Endothelial cell (in vitro differentiated cells): ENCODE measurements at places on chromosomes 6 and 20.

DNA sequence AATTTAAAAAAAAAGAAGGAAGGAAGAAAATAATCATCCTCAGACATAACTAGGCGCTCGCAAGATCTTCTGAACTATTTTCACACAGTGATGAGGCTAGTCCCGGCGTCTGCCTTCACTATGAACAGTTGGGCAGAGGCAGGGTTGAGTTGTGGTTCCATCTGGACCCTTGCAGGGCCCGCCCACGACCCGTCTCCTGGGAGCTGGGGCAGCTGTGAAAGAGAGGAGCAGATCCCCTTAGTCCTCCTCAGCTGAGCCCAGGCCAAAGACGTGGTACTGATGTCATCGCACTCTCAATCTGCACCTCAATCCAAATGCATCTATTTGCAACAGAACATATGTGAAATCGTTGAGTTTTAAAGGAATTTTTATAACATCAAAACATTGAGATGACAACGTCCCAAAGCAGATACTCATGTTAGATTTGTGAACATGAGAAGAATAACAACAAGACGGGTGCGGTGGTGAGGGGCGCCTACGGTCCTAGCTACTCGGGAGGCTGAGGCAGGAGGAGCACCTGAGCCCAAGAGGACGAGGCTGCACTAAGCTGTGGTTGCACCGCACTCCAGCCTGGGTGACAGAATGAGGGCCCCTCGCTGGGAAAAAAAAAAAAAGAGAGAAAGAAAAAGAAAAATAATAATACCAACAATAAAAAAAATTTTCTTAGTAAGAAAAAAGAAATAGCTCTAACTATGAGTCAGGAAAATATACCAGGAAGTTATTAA is 15.3 kb downstream of the TCFL5 start:
- no peak for DNase-seq

DNA sequence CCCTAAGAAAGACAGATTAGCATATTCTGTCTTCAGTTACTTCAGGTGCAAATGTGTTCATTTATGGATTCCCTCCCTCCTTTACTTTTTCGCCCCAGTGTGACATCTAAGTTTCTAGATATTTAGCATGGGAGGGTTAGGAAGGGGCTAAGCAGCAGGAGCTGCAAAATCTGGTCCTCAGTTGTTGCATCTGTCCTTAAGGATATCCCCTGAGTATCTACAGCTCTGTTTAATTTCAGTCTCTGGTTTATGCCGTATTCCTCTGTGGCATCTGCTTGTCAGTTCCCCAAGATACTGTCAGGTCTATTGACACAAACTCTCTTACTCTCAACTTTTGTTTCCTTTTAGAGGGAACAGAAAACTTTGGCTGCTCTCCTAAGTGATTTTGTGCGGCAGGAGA is 754.6 kb upstream of the MAP3K7 start:
- DNase-seq: no peak

DNA sequence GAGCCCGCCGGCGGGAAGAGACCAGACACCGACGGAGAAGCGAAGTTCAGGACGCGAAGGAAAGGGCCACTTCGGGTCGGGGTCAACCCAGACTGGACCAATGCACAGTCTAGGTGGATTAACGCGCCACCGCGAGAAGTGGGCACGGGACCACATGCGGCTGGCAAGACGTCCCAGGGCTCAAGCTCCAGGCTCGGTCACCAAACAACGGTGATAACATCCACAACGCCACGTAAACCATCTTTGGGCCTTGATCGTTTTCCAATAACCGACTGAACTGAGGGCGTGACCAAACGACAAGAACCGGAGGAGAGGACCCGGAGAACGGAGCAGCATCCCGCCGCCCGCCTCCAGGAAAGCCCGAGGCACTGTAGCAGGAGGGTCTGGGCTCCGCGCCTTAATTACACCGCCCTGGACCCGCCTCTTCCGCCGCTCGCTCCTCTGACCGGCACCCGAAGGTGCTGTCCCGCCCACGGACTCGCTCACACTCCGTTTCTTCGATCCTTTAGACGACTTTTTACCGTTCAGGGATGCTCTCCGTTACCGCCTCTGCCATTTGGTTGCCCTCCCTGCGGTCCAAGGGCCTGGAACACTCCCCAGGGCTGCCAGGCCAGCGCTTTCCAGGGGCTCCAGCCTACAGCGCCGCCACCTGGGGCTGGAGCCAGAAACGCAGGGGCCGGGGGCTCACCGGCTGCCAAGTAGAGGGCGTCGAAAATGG is 44.1 kb downstream of the DPPA5 start:
- DNase-seq: peak; percentile 63

GRCh38 chr6:41779336-41779735 is 364 bp downstream of the FRS3 start:
- no peak for DNase-seq

- no peak for DNase-seq
These were observed 14.0 kb upstream of the SCGN start for GRCh38 chr6:25637960-25638434.

- no peak for DNase-seq
These were observed 6.6 kb upstream of the YTHDF1 start for GRCh38 chr20:63222541-63222940.

GRCh38 chr6:155414049-155414448 is 41.6 kb downstream of the NOX3 start:
- no peak for DNase-seq

DNA sequence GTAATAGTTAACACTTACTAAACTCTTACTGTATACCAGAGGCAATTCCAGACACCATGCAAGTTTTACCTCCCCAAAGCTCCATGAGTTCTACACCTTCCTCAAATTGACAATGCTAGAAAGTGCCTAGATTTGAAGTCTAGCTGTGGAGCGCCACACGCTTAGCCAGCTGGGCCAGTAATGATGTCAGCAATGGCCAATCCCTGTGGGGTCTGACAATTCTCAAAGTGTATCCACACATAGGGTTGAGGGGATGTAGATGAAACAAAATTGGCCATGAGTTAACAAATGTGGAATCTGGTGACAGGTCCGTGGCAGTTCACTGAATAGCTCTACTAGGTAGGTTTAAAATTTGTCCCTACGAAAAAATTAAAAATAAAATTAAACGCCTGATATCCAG is 1.3 kb downstream of the ZNF343 start:
- DNase-seq: no peak

DNA sequence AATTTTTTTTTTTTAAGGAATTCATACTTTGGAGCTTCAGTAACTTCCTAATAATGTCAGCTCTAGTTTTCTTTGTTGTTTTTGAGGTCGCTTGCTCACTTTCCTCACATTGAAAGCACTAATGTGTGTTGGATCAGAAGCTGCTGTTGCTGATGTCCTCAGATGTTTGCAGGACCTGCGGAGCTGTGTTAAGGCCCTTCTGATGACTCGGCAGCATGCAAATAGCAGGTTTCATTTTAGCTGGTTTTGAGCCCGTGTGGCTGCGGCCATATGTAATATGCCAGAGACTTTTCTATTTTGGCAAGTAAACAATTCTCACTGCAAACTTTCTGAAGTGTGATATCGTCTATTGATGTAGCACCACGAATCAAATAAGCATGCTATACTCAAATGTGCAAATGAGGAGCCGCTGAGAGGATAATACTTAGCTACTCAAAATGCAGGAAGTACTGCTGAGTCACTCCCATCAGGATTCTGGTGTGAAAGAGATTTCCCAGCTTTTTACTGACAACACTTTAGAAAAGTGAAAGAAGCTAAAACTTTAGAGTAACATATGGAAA is 187.8 kb downstream of the SASH1 start:
- no peak for DNase-seq

- no peak for DNase-seq
These were observed 473.6 kb downstream of the EPM2A start for GRCh38 chr6:145261758-145262157.

DNA sequence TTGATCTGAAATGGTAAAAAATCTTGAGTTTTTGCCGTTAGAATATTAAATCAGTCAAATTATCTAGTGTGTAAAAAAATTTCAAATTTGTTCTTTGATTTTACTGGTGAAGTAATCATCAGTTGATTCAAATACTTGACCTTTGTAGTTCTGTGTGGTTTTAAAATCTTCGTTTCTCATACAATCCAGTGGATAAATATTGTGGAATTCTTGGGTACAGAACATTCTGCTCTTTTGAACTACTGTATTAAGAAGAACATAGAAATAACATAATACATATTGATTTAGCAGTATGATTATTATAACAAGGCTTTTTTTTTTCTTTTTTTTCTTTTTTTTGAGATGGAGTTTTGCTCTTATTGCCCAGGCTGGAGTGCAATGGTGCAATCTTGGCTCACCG is 491.8 kb downstream of the CD109 start:
- DNase-seq: no peak

DNA sequence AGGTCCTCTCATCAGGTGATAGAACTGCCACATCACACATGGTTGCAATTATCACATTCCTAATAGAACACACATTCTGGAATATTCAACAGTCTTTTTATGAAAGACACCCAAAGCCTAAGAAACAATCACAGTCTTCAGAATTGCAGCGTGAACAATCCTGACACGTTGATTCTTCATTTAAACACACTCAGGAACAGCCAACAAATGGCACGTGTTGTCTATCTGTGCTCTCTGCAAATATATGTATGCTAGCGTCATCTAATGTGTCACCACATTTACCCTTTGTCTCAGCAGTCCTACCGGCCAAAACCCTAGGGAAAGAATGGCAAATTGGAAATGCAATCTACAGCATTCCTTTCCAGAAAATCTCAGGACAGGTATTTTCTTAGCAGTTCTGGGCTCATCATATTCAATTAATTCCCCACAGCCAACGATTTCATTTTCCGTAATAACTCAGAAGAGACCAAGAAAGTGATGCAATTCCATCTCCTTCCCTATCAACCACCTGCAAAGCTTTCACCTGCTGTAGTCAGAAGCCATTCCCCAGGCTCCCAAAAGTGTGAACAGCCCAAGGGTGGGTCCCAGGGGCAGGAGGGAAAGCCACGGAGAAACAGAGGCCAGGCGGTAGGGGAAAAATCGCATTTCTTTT is 280.3 kb upstream of the JARID2 start:
- no peak for DNase-seq

DNA sequence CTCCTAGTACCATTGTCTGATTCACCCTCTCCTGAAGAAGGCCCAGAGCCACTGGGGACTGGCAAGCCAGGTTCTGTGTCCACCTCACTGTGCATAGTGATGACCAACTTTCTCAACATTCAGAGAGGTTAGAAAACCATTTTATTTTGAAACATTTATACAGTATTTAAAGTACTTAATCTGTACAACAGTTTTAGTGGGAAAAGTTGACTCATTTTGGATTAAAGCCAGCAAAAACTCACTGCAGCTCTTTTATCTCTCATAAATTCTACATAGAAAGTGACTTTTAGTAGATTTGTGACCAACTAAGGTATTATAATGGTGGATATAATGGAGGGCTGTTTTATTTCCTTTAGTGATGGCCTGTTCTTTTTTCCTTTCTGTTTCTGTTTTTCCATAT is 9.7 kb downstream of the TULP4 start:
- DNase-seq: no peak

DNA sequence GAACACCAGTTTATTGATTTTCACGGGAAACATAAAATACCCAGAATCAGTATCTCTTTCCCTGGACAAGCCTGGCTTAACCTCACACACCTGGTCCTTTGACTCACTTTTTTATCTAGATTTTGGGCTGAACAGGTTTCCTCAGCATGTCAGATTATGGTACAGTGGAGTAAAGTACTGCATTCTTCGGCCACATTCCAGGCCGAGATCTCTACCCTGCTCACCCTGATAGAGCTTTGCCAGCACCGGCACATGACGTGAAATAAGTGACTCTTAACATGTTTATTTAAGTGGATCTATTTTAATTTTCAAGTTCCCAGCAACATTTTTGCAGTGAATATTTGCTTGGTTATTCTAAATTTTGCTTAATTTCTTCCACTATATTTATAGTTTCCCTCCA is 79.0 kb upstream of the POPDC3 start:
- no peak for DNase-seq

DNA sequence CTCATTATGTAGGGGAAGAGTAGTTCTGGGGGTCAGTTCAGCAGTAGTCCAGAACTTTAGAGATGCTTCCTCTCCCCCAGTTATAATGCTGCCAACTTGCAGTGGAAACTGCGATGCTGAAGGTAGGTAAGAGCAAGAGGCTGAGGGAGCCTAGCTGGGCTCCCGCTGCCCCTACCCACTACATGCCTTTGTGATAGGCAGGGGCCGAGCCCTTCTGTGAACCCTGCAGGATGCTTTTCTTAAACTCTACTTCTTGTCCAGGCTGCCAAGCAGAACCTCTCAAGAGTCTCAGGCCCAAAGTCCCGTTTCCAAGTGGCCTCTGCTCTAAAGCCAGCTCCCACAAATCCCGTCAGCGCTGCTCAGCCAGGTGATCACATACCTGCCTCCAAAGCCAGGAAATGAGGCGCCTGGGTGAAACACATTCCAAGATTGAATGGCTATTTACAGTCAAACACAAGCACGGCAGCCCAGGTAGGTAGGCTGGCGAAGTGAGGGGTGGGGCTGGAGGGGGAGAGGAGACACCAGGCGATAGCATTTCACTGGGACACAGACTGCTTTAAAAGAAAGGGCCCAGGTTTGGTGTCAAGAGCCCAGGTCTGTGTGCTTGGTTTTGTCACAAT is 150.7 kb downstream of the CD24 start:
- no peak for DNase-seq
